Activated CD8-positive, alpha-beta T cell treated with anti-CD3 and anti-CD28 coated beads, Interleukin-2, amount 10 ng/mL, durations not matched to agents 7 days and 5 days (primary cell): ENCODE measurements at places on chromosomes 3 and 15. TPM values are rescaled to one million over a fixed set of nuclear protein-coding genes. Genes with fewer than 3 reads are reported as not detected.

Gene DMXL2
- 6.8 TPM for total RNA-seq

DNA sequence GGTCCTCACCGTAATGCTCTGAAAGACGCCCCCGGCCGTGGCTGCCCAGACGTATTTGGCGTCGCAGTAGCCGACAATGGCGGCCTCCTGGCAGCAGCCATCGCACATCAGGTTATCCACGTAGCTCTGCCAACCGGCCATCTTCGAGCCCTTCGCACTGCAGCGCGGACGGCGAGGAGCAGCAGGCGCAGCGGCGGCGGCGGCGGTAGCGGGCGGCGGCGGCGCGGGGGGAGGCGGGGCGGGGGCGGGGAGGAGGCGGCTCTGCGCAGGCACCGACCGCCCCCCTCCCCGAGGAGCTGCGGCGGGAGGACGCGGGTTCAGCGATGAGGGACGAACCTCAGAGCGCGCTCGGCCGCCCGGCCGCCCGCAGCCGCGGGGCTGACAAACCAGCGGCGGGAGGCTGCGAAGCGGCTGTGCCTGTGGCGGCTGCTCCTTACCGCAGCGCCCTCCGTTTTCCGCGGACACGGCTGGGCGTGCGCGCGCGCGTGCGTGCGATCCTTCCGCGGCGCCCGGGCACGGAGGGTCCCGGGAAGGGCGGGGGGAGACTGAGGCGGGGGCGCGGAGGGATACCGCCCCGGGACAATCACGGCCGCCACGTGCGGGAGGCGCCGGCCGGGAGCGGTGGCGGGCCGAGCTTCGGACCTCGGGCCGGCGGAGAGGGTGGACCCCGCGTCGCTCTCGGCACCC, at the start of gene PFN2:
TSS of gene PFN2 (minus strand) at position 180 of the 687 bp plus-strand sequence. CDS start at position 141, 39 bp downstream.
- peak; percentile 43 for DNase-seq

Gene ALDH1A2
- not detected for total RNA-seq

Gene CYP11A1
- not detected for total RNA-seq

Gene P4HTM
- 39.6 TPM for total RNA-seq

Gene GHSR
- total RNA-seq: not detected

DNA sequence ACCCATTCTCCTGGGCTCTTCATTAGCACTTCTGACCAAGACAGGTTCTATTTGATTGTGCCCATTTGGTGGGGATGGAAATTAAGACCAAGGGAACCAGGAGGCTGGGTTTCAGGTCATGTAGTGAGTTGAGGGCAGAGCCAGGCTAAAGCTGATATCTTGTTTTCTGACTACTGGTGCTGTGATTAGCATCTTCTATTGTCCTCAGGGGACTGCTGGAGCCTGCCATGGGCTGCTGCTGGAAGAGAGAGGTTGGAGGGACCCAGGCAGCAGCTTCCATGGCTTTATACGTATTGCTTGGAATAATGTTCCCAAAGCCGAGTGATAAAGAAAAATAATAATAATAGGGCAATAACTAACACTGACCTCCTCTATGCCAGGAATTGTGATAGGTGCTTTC, 211.4 kb upstream of the ROPN1 start:
- no peak for DNase-seq
